K562 (cell line): ENCODE measurements at places on chromosomes 5 and 9.

DNA sequence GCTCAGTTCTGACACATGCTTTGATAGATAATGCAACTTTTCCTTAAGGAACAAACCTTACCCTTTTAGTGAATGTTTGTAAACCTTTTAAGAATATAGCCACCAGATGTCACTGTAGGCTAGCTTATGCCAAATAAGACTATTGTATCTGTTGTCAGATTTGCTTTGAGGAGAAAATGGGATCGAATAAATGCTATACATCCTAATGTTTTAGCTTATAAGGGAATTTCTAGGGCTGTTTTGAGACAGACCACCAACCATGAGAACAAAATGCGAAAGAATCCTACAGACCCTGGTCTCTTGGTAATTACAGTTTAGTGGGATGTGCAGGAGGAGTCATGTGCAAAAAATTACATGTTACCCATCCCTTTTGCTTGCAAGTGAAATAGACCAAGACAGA is 127.6 kb upstream of the NMUR2 start:
- peak; percentile 10 for DNase-seq

DNA sequence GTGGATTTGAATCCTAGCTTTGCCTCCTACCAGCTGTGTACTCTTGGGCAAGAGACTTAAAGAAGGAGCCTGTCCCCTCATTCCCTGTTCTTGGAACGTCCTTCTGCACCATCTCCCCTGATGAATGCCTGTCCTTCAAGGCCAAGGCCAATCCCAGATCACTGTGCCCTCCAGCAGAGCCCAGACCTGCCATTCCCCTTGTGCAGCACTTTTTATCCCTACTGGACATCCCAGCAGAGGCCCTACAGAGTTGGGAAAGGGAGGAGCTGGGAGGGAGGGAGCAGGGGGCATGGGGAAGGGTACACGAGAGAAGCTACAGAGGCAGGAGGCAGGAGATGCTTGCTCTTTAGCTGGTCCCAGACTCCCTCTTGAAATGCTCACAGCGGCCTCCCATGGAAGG is 223.9 kb downstream of the PBX3 start:
- DNase-seq, result no peak

DNA sequence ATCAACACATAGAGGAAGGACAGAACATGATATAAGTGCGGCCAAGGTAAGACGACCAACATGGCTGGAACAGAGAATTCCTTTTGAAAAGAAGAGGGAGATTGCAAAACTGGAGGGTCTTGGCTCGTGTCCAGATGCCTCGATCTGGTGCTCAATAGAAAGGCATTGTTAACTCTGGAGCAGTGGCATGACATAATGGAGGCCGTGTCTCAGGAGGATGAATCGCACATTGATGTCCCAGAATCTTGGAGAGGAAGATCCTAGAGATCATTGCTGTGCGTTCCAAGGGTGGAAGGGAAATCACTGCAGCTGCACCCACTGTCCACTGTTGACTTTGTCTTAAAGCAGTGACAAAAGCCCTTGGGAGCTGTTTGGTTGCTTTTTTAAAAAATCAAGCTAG is 30.9 kb downstream of the GRAMD2B start:
- no peak for DNase-seq

DNA sequence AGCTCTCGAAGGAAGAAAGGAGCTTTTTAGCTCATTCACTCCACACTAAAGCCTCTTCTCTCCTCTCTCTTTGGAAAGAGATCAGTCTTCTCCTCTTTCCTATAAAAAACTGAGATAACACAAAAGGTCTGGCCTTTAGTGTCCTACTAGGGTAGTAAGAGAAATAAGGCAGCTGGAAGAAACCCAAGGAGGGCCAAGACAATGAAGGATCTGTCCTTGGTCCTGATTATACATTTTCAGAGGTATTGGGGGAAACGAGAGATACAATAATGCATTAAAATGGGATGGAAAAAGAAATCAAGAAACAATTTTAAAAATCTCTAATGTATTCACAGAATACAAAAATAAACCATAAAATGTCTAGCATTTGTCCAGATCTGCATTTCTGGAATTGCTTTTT is 184.0 kb downstream of the SLF1 start:
- DNase-seq, result no peak

GRCh38 chr9:91421971-91422757 is 1.5 kb downstream of the NFIL3 start:
- no peak for DNase-seq

DNA sequence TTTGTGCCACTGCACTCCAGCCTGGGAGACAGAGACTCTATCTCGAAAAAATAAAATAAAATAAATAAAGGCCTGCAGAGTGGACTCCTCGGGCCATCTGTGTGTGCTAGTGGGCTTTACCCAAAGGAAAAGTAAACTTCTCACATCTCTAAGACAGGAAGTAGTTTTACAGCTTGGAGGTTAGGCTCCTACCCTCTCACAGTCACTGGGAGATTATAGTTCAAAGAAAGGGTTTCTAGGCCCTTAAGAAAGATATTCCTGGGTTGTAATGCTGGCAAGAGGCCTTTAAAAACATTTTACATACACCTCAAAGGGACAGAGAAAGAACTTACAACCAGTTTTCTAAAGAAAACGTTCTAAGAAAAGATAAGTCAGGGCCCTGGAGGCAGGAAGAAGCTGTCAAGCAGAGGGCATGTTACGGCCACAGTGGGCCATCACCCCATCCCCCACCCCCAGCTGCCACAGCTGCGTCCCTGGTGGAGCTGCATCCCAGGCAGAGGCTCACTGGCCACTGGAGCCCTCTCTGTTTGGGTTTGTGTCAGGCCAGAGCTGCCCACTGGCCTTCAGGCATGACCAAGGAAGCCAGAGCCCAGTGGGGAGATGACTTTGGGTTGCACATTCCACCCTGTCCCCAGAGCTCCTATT is 78.1 kb upstream of the CDK20 start:
- DNase-seq, result no peak

DNA sequence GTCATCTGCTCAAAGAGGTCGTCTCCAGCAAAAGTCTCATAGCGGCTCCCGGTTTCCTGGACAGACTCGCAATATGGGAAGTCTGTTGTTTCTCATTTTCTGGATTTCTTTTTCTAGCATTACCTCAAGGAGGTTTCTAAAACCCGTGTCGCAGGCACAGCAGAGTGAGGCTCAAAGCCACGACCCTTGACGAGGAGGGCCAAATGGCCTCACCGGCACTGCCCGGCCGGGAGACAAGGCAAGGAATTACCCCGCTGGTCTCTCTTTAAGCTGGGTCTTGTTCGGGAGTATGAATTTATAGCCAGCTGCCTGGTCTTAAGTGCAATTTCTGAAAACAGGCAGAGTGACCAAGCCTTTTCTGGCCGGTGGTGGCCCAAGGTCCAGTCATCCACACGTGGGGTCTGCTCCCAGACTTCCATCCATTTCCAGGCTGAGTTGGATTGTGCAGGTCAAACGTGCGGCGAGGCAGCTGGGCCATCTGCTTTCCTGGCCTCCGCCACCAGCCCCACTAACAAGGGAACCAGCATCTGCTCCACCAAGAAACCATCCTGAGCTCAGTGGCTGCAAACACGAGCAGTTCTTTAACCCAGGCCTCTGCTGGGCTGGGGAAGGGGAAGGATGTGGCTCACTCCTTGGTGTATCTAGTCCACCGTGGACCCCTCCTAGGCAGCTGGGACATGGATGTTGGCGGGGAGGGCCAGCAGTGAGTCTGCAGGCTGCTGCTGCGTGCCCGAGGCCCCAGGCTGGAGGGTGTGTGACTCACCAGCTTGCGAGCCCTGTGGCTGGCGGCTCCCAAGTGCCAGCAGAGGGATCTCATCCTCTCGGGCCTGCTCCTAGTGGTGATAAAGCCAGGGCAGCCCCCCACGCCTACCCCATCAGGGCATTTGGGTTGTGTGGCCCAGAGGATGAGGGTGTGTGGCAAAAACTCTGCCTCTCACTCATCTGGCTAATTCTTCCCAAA is 55.6 kb upstream of the COL5A1 start:
- no peak for DNase-seq

DNA sequence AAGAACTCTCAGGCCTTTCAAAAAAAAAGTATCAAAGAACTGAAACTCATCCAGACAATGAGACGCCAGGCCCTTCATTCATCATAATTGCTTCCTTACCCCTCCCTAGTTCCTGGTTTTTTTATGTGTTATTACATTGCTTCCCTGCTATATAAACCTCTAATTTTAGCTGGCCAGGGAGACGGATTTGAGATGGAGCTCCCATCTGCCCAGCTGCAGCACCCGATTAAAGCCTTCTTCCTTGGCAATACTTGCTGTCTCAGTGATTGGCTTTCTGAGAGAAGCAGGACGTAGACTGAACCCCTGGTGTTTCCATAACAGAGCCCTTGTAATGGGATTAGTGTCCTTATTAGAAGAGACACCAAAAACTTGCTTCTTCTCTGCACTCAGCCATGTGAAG is 62.4 kb downstream of the BARX1 start:
- DNase-seq, result no peak

DNA sequence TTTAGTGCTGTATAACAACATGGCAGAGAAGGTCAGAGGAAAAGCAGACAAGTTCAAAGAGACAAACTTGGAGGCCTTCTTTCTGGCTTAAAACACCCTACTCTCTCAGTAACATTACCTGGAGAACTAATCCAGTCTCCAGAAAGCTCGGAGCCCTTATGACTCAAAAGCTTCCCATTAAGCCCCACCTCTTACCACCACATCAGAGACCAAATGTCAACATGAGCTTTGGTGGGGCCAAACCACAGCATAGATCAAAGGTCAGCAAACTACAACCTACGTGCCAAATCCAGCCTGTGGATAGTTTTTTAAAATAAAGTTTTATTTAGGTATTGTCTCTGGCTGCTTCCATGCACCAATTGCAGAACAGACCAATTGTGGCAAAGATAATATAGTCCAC is 589.9 kb downstream of the DNAH5 start:
- DNase-seq, result no peak

DNA sequence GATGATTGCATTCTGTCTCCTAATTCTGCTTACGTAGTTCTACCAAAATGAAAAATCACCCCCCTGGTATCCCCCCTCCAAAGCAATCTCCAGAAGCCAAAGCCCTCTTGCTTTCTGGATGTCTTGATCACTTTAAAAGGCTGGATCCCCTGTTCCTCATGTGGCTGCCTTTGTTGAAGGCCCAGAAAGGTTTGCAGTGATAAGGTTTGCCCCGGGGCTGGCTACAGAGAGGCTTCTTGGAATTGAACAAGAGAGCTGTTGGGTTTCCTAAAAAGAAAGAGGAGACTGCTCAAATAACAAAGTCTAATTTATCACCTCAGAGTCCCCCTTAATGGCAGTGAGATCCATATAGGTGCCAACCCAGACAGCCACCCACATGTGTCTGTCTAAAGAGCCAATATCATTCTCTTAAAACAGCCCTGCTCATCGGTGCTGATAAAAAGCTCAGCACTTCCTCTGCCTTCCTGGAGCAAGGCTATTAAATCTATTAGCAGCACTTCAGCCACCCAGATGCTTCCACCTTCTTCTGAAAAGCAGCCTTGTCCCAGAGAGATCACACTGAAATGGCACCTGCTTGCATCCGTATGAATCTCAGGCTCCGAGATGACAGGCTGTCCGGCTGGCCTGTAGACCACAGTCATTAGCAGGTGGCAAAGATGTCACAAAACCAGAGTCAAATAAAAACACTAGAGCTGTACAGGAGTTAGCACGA is 70.9 kb downstream of the TEX10 start:
- peak; percentile 75 for DNase-seq

GRCh38 chr9:98678244-98678842 is 30.4 kb downstream of the GABBR2 start:
- peak; percentile 18 for DNase-seq

DNA sequence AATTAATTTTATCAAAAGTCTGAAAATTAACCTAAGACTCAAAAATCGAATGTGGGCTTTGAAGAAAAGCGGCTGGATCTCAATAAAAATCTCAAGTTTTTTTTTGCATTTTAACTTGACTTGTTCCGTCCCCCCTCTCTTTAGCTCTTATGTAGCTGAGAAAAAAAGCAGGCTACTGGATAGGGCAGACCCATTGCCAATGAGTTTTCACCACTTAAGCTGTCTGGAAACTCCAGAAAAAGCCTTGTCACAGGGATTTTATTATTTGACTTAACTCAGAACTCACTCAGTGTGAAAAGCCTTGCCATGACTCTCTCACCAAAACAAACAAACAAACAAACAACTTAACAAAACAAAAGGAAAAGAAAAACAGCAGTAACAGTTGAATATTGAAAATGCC is 247.4 kb downstream of the CDH9 start:
- DNase-seq, result no peak

GRCh38 chr5:134506054-134507039 is 19.1 kb upstream of the JADE2 start:
- peak; percentile 63 for DNase-seq

GRCh38 chr5:15499528-15500324 is at the start of gene FBXL7:
FBXL7 (plus strand) TSS chr5:15500180.
- no peak for DNase-seq

GRCh38 chr9:99184475-99185347 is 37.0 kb downstream of the ALG2 start:
- DNase-seq, result peak; percentile 75

- DNase-seq, result no peak
These were observed 72.8 kb downstream of the NR6A1 start for GRCh38 chr9:124698265-124698664.

GRCh38 chr5:129770024-129770820 is 22.3 kb downstream of the MINAR2 start:
- DNase-seq, result no peak

DNA sequence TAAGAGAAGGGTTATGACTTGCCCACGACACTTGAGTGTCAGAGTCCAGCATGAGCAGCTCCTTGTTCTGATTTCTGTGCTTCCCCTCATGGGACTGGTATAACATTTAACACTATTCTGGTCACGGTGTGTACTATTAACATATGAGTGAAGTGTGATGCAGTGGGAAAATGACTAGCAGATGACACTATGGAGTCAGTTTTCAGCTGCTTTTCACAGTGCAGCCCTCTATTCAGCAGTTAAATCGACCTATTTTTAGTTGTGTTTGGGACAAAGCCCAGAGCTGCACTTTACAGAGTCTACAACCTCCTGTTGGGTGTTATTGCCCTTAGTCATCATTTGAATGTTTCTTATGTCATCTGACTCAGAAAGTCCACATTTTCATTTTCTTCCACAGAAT is 59.1 kb downstream of the CHSY3 start:
- DNase-seq, result no peak

- peak; percentile 68 for DNase-seq
These were observed 338.0 kb downstream of the SEMA5A start for GRCh38 chr5:9207817-9208418.

- no peak for DNase-seq
These were observed 14.4 kb downstream of the CAMK4 start for GRCh38 chr5:111238431-111239225.
